ENCODE measurements at places on chromosomes 4 and X.

GRCh38 chrX:110162867-110163266 lies 155.0 kb downstream of the AMMECR1 start:
- no peak for DNase-seq

DNA sequence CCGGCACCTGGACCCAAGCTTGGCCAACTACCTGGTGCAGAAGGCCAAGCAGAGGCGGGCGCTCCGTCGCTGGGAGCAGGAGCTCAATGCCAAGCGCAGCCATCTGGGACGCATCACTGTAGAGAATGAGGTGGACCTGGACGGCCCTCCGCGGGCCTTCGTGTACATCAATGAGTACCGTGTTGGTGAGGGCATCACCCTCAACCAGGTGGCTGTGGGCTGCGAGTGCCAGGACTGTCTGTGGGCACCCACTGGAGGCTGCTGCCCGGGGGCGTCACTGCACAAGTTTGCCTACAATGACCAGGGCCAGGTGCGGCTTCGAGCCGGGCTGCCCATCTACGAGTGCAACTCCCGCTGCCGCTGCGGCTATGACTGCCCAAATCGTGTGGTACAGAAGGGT lies 3.7 kb downstream of the SUV39H1 start:
- DNase-seq = no peak

- DNase-seq = no peak
Observed at GRCh38 chr4:154781983-154782293, 866 bp downstream of the RBM46 start.

DNA sequence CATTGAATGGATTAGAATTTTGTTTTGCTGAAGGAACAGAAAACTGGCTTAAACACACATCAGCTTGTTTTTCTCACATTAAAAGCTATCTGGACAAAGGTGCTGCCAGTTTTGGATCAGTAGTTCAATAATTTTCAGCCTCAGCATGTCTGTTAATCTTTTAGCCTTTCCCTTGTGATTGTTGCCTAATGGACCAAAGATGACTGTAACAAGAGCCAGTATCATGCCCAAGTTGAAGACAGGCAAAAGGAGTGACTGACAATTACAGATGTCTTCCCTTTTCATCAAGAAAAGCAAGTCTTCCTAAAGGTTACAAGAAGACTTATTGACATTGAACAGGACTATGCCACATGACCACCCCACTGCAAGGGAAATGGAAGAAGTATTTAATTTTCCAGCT lies 419.7 kb downstream of the MAPK10 start:
- no peak for DNase-seq

DNA sequence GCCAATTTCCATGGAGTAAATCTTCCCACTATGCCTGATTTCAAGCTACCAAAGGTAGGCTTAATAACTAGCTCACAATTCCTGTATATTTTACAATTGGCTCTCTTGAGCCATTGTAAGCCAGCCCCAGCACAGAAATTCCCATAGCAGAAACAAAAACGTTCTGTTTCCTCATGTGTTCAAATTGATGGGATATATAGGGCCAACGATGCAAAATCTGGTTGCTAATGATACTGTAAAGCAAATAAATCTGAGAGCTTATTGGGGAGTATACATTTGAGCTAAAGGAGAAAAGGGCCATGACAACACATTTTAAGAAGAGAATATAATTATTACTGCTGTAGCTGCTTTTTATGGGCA lies 267.1 kb upstream of the FTHL17 start:
- DNase-seq = no peak

DNA sequence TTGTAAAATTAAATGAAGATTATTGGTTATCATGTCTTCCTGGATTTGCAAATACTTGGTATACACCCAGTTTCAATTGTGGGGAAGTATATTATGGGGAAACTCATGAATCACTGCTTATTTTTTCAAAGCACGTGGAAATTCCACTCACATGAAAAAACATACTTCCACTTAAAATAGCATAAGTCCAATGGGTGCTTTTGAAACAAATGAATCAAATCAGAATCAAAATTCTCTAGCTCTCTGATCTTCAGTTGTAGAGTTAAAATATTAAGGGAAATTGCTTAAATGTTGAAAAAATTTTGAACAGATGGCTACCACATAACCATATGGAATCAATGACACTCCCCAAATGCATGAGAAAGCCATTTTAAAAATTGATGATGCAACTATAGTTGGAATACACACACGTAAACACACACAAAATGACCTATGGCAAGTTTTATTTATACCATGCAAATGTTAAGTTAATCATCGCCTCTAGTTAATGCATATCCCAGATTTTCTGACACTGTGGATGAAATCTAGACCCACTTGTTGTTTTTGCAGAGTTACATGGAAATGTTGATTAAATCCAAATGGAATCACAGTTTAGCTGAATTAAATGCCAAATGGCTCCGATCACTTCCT lies 93.2 kb downstream of the ARSF start:
- DNase-seq = no peak

DNA sequence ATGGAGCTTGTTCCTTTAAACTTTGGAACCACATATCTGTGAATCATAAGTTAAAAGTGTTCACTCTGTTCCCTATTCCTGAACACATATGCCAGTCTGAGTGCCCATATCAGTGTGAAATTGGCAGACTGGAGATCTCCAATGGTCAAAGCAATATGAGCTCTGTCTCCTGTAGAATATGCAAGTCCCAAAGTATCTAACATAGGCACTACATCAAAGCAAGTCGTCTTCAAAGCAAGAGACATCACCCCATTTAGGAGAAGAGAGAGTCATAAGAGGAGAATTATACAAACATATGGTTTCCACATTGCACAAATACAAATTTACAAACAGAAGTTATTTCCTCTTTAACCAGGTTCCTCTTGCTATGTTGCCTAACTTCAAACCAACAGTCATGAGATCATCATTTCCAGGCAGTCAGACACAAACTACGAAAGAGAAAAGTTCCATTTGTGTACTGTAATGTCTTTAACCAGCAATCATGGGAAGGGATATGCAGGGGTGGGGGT lies 9.9 kb upstream of the GK start:
- DNase-seq = no peak

DNA sequence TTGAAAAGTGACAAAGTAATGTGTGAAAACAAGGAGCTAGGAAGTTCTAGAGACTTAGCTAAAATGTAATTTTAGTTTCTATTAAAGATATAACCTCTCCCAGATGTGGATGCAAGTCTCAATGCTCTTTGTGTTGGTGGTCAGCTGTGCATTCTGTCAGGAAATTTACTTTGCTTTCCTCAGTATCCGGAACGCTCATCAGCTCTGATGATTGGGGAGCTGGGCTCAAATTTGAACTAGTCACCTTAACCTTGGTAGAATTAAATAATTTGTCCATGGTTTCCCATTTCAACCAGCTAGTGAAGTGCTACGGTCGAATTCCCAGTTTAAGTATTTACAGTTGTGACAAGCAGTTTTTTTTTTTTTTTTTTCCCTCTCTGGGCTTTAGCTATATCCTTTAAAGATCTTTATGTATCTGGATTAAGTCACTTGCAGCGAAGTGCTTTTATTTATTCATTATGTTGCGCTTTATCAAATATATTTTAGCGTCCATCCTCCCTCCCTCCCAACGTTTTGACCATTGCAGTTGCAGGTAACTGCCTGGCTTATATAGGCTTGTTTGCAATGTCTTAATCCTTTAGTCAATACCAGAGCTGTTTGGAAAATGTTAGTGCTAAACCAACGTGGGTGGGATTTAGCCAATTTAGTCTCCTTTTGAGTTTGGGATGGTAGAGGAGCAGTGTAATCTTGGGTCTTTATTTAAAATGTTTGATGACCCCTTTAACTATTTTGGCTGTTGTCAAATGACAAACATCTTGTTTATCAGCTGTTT lies 2.1 kb downstream of the OGT start:
- no peak for DNase-seq

DNA sequence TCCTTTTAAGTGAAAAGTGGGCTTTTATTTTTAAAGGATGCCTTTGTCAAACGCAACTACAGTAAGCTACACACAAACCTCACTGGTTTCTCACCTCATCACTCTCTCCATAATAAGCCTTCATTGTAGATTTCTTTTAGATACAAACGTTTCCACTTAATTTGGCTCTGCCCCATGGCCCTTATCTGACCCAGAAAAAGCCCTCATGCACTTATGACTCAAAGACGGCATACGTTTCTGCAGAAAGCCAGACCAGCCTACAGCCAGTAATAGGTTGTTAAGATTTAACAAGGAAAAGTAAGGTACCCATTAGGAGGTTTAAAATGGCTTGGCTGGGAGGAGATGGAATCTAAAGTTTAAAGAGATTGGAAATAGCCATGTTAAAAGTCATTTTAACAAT lies 914.6 kb upstream of the INTU start:
- no peak for DNase-seq

DNA sequence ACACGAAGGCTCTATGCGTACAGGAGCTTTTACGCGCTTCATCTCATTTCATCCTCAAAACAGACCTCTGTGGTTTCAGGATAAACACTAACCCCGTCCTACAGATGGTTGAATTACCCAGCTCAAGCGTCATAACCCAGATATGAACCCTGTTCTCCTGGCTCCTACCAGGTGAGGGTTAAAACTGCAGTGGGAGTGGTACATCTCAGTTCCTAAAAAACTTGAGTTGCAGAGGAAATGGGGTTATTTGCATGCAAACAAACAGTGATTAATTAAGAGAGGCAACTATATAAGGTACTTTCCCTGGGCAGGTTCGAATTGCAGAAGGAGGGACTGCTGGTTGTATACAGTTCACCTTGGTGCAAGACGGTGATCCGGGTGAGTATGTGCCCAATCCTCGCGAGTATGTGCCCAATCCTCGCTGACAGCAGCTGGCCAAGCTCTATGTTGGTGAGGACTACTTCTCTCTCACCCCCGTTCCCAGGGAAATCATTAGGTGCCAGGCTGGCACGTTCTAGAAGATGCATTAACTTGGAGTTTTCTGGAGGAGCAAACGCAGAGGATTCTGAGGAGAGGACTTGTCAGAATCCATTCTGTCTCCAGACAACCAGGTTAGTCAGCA lies 72.6 kb downstream of the FHDC1 start:
- no peak for DNase-seq

GRCh38 chr4:145132511-145133098 lies 34.5 kb downstream of the ABCE1 start:
- no peak for DNase-seq

GRCh38 chr4:83151651-83152050 lies 37.1 kb upstream of the PLAC8 start:
- no peak for DNase-seq

DNA sequence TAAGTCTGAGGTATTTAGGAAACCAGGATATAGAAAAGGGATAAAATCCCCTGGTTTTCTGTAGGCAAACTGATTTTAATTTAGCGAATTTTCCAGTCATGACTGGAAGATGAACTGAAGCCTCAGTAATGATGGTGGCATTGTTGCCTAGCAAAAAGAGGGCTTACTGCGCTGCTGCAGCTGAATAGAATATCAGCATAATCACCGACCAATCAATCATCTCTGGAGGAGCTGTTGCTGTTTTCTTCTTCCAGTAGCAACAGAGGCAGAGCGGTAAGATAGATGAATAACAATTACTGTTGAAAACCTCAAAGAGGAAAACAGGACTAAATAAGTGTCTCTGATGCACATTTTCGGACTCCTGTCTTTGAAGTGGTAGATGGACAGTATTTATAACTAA lies 86.2 kb downstream of the FAM133A start:
- DNase-seq = no peak

DNA sequence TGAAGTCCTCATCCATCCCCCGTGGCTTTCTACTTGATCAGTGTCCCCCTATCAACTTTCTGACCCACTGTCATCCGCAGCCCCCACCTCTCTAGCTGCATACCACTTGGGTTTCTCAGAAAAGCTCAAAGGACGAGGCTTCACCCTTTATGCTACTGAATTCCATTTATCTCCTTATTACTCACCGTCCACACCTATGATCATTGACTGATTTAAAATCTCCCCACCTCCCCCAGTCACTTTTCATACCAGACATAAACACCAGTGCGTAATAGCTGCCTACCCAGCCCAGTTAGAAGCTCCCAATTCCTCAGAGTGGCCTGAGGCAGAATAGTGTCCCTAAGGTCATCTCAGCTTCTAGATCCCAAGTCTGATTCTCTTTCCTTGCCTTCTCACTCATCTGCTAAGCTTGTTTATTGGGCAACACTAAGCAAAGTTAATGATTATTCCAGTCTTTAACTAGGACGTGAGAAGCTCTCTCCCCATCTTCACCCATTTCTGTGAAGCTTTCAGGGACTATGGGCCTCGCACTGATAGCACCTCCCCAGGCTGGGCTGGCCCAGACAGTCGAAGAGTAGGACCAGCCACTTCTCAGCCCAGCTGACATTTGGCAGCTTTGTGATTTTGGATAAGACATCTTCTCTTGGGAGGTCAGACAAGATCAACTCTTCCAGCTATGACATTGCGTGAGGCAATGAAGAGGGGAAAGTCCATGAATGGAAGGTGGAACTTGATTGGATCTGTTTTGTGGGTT lies 7.2 kb upstream of the DDX60L start:
- DNase-seq = no peak

DNA sequence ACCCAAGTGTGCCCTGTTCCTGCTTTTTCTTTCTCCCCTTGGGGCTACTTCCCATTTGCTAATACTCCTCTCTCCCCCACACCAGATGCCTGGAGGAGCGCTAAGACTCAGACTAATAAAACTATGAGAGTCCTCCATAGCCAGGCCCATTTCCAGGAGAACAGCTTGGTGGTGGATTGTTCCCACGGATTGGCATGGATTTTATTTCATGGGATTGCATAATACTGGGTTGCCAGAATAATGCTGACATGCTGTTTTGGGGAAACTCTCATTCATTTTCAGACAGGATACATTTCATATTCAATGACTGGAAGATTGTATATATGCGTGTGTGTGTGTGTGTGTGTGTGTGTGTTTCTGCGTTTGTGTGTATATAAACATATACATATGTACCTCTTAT lies 447.5 kb upstream of the PITX2 start:
- DNase-seq = no peak
